ENCODE measurements at places on chromosomes 5 and 9.

DNA sequence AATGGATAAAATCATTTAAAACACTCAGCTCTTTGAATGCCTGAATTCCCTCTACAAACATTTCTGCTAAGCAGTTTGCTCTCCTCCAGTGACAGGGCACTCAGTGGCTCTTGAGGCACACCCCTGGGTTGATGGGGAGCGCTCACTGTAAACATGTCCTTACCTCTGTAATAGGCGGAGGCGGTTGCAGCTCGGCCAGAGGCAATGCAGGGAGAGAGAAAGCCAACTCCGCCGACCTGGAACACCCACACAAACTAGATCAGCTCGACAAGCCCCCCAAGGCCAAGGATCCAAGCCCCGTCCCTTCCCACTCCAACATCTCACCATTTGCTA, 329 bp downstream of the CDC23 start:
- no peak for DNase-seq

DNA sequence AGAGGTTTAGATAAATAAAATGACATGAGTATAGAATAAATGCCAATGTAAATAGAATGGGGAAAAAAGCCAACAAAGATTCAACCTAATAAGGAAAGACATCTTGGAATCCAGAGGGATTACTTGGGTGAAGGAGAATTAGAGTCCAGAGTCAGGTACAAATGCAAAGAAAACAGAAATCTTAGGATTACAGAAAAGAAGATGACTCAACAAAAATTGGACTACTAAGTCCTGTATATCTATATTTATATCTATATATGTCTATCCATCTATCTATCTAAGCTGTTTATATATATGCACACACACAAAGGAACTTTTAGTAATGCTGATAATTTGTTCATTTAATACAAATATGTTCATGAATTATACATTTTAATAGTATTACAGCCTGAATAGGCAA, 27.6 kb downstream of the FAM174A start:
- no peak for DNase-seq

DNA sequence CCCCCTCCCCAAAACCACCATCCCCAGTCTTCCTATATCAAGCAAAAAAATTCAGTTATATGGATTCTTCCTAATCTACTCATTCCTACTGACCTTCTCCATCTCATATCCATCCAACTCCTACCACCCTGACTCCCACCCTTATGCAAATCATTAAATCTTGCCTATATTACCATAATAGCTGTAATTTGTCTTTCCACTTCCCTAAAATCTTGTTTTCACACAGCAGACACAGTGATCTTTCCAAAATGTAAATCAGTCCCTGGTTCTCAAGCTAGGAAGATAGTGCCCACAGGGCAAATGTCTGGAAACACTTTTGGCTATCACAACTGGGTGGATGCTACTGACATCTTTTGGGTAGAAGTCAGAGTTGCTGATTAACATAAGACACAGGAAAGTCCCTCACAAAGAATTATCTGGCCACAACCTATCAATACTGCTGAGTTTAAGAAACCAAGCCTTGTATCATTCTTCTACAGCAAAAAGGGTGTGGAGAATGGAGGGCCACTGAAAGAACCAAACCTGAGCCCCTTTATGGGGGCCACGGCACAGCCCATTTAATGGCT, 1.4 kb downstream of the SRA1 start:
- DNase-seq = no peak

GRCh38 chr9:96487949-96488348, 38.0 kb downstream of the HABP4 start:
- DNase-seq = no peak

DNA sequence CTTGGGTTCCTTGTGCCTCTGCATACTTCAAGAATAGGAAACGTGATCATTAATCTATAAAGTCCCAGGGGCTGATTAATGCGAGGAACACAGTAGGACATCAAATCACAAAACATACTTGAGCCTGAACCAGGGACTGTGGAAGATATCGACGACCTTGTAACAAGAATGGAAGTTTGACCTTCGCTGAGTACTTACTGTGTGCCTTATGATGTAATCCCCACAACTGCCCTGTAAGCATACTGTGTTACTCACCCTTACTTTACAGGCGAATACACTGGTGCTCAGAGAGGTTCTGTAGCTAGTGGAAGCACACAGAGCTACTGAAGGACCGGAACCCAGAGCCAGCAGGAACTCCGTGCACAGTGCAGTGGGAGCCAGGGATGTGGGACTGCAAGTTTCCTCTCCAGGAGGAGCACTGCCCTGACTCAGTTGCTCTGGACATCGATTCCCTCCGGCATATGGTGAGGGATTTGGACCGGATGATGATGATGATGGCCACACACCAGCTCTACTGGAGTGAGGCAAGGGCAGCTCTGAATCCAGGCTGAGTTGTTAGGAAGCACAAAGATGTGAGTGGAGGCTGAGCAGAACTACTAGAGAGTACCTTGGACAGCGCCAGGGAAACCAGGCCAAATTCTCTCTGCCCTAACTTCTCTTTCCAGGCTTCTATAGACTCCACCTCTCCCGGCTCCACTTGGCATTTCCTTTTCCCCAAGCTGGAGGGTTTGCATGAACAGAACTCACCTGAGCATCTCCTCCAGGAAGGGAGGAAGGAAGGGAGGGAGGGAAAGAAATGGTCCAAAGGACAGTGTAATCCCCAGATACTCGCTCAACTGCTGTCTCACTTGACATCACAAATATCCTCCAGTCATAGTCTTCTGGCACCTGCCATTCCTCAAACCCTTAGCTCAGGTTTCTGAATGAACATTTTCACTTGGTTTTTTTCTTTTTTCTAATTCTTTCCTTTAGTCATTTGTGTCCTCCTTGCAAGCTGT, 1.5 kb upstream of the GABBR2 start:
- no peak for DNase-seq

GRCh38 chr5:179113945-179114641, 53.9 kb downstream of the ZNF354C start:
- no peak for DNase-seq

GRCh38 chr5:132813599-132814502, 749 bp downstream of the SOWAHA start:
- no peak for DNase-seq

DNA sequence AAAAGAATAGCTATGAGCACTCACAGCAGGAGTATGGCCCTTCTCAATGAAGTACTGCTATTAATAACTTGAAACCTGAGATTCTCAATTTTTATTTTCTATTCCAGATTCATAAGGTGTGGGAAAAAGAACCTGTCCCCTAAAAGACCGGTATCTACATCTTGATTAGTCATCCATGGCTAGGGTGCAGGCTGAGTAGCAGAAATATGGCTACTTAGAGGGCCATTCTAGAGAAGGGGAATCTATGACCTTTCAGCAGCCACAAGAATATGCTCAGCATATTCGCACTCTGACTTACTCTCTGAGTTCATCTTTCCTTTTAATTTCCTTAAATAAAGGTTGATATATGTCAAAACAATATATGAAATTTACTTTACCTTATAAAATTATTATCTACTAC, 27.7 kb downstream of the WDR36 start:
- DNase-seq = no peak

DNA sequence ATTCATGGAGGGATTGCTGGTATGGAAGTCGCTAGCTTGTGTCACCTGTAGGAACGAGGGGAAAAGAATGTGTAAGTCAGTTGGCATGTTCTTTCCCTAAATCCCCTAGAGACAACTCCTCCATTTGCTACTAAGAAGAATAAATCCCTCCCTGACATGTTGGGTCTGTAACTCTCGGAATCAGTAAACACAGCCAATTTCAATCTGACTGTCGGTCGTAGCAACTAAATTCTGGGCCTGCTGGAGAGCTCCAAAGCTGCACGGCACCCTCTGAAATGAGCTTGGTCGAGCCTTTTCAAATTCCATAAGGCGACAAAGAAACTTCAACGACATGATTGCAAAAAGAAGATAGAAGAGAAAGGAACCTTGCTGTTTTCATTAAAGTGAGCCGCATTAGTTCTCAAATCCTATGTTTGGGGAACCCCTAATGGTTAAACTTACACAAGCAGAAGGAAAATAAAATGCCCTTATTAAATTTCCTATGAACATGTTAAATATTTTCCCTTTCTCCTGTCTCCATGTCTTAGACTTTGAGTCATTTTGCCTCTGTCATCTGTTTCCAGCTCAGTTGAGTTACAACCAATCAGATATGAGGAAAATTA, 735.8 kb upstream of the WWC1 start:
- no peak for DNase-seq

DNA sequence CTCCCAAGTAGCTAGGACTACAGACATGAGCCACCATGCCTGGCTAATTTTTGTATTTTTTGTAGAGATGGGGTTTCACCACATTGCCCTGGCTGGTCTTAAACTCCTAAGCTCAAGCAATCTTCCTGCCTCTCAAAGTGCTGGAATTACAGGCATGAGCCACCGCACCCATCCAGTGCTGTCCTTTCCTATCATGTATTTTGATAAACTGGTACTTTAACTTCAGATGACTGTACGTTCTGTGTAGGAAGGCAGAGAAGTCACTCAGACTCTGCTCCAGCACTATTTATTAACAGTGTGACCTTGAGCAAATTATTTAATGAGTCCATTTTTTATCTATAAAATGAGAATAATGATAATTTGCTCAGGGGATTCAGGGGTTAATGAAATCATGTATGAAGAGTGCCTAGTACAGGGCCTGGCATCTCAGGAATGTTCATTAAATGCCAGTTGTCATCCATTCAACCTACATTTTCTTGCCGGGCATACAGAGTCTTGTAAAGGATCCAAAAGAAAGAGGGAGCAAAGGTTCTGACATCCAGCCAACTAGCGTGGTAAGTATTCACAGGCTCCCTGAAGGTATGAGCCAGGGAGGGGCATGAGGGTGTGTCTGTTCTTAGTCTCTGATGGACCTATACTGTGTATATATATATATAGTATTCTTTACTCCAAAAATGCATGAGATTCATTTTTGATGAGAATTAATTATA, 201.9 kb downstream of the PBX3 start:
- no peak for DNase-seq

DNA sequence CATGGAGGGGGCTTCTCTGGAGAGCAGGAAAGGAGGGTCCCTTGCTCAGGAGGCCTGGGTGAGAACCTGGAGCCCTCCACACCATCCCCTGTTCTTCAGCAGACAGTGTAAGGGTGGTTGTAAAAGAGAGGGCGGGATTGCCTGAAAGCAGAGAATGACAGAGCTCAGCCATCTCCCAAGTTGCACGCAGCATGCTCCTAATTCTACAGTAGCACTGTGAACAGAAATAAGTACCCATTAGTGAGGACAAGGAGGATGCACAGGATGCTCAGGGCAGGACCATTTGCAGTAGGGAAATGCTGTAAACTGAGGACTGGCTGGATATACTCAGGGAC, 8.4 kb downstream of the CCDC69 start:
- no peak for DNase-seq

DNA sequence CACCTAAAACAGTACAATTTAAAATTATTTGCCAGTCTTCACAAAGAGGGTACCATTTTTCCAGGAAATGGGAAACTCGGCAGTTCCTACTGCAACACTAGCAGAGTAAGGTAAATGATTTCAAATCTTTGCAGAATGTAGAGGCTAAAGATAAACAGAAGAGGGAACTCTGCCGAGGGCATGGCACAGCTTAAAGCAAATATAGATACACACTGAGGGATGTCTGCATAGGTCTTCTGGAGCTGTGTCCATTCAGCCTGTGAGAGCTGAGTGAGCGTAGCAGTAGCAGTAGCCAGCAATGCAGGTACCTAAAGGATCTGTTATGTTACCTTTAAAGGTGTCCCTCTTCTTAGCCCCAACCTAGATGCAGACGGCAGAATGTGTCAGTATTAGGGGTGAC, 17.5 kb downstream of the CDKL3 start:
- DNase-seq = no peak

DNA sequence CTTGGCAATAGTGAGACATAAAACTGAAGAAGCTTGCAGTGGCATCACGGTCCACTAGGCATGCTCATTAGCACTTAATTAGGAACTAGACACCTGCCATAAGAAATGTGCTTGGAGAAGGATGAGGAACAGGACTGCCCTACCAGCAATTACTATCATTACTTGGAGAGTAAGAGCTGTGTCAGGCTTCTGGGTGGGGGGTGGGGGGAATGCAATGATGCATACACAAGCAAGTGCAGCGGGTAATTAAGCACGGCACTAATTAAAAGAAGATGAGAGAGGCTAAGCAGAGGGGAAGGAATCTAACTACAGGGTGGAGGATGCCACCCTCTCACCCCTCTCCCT, 53.1 kb downstream of the TLE1 start:
- no peak for DNase-seq

- no peak for DNase-seq
These were observed 329.3 kb upstream of the TLE4 start for GRCh38 chr9:79242489-79242888.

GRCh38 chr9:125805057-125805456, 57.9 kb downstream of the PBX3 start:
- DNase-seq = no peak

DNA sequence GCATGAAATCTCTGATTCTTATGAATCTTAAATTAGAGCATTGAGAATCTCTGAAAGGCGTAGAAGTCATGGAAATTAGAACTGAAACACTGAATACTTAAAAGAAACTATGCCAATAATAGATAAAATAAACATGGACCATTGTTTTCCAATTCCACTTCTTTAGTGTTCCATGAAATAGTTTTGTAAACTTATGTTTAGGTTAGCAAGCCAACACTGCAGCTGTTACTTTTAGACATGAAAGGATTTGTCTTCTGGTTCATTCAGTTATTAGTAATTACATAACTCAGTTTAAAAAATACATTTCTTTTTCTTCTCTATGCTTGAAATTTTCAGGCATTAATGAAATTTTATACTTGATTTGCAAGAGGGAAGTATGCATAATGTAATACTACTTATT, 733.4 kb upstream of the NUDT12 start:
- no peak for DNase-seq

GRCh38 chr5:54007827-54008777, 302.3 kb downstream of the ARL15 start:
- no peak for DNase-seq

GRCh38 chr5:167592114-167592513, 699.3 kb upstream of the WWC1 start:
- DNase-seq = no peak

- DNase-seq = no peak
These were observed 9.3 kb downstream of the SLC46A2 start for GRCh38 chr9:112881331-112881730.

DNA sequence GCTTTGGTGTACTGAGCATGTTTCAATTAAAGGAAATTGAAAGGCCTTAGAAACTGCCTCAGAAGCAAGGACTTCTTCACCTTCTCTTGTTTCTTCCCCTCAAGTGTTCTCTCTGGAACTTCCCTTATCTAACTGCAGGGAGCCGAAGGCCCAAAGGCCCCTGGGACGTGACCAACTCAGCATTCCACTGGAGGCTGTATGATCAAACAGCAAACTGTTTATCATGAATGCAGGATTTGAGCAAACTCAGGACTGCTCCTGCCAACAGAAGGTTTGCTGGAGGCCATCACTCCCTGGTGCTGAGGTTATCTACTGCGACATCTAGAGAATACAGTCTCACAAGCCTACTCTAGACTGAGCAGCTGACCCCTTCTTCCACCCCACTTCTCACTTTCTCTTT, 4.8 kb upstream of the CDH10 start:
- no peak for DNase-seq

GRCh38 chr5:52808316-52808901, 20.7 kb downstream of the ITGA1 start:
- no peak for DNase-seq
